ENCODE measurements at places on chromosomes 7 and 10. TPM values are rescaled to one million over a fixed set of nuclear protein-coding genes. Genes with fewer than 3 reads are reported as not detected.

DNA sequence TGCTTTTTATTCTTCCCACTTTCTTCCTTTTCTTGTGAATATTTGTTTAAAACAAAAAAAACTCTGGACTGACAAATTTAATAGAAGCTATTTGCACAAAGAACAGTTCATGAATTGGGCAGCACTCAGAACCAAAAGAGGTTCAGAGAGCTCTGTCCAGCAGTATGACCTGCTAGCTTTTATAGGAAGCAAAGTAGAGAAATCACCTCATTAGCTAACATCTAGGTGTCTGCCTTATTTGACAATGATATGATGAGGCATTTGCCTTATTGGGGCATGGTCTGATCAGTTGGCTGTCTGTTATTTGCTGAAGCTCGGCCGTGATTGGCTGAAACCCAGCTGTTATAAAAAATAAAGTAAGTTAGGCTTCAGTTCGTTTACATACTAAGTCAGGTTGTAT, 819 bp upstream of the TRIM4 start:
- H3K4me1 ChIP-seq = peaks cover 34% of the 10 kb centered on the region
- no peak for DNase-seq

DNA sequence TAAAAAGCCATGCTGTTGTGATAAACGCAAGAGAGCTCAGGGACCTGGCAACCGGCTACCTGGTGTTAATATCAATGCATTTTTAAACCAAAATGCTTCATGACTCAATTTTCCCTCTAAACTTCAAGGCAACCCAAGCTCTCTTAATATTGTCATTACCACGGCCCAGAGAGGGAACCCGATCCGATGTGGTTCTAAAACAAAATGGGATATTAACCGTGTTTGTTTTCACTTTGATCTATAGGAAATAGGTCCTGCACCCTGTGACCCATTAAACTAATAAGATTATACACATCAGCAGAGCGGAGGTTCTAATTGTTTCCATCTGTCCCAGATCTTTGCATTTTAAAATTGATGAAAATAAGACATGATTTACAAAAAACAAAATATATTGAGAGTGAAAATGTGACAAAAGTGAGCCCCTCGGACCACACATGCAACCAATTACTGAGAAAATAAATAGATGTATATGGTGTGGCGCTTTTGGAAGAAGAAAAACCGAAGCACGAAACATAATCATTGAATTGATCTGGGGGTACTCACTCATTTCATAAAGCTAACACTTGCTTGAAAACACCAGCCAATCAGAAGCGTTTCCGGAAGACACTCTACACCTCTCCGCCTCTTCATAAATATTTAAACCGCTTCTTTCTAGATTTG, 290.3 kb upstream of the NFE2L3 start:
- no peak for DNase-seq
- peaks cover 66% of the 10 kb centered on the region for H3K27me3 ChIP-seq
- H3K36me3 ChIP-seq = peaks cover 17% of the 10 kb centered on the region
- peaks cover 47% of the 10 kb centered on the region for H3K4me1 ChIP-seq

GRCh38 chr7:30162622-30163124, 27.9 kb downstream of the MTURN start:
- peak overlapping the region; percentile 59 for H3K4me3 ChIP-seq
- H3K36me3 ChIP-seq = no peaks in the 10 kb centered on the region
- H3K27me3 ChIP-seq = no peaks in the 10 kb centered on the region
- peak overlapping the region; percentile 89 for H3K27ac ChIP-seq
- H3K4me1 ChIP-seq = peaks cover 60% of the 10 kb centered on the region

GRCh38 chr7:155119801-155120382, 49.8 kb downstream of the HTR5A start:
- H3K4me1 ChIP-seq = no peaks in the 10 kb centered on the region
- DNase-seq = no peak
- H3K36me3 ChIP-seq = peaks cover 2% of the 10 kb centered on the region

DNA sequence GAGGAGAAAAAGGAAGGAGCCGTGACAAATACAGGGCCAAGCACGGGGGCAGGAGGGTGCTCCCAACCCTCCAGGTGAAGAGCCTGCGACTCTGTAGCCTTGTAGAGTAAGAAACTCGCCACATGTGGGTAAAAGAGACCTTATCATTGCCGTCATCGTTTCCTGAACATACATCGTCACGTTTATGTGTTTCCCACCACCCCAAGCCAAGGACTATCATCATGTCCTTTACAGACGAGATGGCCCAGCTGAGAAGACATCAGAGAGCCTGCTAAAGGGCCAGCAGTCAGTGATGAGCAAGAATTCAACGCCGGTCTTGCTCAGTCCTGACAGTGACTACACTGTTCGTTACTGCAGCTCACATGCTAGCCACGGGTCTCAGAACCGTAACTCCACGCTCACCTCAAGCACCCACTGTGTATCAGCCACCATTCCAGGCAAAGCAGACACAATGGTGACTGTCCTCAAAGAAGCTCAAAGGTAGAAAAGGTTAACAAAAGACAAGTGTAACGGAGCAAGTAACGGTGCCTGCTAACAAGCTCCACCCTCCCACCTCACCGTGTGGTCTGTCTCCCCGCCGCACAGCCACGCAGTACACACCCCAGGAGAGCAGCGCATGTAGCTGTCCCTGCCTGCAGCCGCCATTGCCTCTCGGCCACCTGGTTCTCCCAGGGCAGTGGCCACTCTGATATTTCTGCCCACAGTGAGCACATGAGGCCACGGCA, 147.8 kb downstream of the MAD1L1 start:
- DNase-seq = peak; percentile 31
- peaks cover 36% of the 10 kb centered on the region for H3K4me1 ChIP-seq
- H3K36me3 ChIP-seq = peaks cover 4% of the 10 kb centered on the region

GRCh38 chr7:28267012-28267411, 86.4 kb upstream of the JAZF1 start:
- H3K27ac ChIP-seq = no peak overlapping the region
- H3K4me1 ChIP-seq = no peaks in the 10 kb centered on the region
- DNase-seq = no peak
- no peak overlapping the region for H3K4me3 ChIP-seq

UCMA gene
- not detected for total RNA-seq

EFCAB10 gene
- total RNA-seq = not detected

FGL2 gene
- 1.6 TPM for total RNA-seq

NUTM2E gene
- 0.11 TPM for total RNA-seq

VAX1 gene
- total RNA-seq = not detected

REPIN1 gene
- 43.1 TPM for total RNA-seq

GTPBP10 gene
- 22.5 TPM for total RNA-seq
